ENCODE measurements at places on chromosomes 11 and 22. TPM values are rescaled to one million over a fixed set of nuclear protein-coding genes. Genes with fewer than 3 reads are reported as not detected.

GUCY1A2 gene
- total RNA-seq, result 0.27 TPM

P2RY6 gene
- total RNA-seq, result not detected

DNA sequence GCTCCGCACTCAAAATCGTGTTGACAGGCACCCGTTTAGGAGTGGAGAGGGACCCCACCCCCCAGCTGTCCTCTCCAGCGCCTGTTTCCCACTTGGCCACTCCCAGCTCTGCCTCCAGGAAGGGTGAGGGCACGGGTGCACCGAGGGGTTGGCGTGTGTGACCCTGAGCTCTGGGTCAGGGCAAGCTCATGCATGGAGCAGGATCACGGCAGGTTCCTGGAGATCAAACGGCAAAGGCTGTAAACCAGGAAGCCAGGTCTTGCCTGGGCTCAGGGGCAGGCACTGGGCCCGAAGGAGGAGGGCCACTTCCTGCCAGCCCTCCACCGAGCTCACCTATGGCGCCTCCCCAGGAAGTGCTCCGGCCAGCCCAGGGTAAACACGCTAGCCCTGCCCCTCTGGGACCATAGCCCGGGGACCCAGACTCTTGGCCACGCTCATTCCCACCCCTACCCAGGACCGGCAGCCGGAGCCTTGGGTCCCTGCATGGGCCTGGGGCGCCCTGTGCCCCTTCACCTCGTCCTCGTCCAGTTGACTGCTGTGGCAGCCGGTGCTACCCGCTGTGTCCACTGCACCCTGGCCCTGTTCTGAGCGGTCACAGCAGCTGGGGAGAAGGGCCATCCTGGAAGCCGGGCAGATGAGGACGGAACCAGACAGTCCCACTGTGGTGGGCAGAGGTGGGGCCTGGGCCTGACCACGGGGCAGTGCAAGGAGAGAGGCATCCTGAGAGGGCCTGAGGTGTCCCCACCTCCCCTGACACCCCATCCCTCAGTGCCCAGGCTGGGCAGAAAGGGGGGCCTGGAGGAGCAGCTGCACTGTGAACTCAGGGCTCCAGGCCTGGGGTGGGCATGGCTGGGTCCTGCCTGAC, 1.0 kb upstream of the EPS8L2 start:
- no peak for DNase-seq

- no peak for DNase-seq
These were observed 34.1 kb downstream of the RSPH14 start for GRCh38 chr22:23107487-23108248.

DNA sequence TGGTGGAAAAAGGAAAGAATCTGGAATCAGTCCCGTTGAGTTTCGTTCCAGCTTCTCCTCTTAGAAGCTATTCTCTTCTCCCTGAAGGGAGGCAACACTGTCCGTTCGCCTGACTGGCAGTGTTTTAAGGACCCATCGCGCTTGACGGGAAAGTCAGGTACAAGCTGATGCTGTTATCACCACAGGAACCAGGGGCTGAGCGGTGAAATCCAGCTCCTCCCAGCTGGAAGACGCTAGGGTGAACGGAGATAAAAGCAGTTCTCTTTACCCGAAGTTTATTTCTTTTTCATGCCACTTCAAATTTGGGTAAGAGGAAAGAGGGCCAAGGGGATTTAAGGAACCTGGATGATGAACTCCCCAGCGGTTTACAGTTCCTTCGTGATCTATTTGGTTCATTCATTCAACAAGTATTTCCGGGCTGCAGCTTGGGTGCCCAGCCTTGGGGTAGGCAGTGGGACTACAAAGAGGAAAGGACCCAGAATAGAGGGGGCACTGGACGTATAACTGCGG, 551 bp upstream of the DEUP1 start:
- DNase-seq, result no peak

All from HT1080 (cell line).